ENCODE measurements at places on chromosomes 4 and X.
A peak's percentile ranks its signal among the peaks of the same experiment; 100 is the strongest.

DNA sequence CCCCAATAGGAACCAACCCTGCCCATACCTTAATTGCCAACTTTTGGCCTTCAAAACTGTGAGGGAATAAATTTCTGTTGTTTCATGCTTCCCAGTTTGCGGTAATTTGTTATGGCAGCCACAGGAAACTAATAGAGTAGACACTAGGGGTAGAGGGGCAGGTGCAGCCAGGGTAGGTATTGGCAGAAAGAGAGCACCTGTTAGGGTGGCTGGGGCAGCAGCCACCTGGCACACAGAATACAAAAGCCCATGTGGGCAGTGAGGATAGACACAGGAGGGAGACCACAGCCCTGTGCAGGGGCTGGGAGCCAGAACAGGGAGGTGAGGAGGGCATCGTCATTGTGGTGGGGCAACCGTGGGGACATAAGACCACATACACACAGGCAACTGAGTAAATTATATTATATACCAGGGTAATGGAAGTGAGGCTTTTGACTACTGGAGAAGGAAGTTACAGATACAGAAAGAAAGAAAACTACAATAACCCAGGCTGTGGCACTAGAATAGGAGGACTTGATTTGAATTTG is 28.2 kb downstream of the IRF2 start:
- DNase-seq: no peak

DNA sequence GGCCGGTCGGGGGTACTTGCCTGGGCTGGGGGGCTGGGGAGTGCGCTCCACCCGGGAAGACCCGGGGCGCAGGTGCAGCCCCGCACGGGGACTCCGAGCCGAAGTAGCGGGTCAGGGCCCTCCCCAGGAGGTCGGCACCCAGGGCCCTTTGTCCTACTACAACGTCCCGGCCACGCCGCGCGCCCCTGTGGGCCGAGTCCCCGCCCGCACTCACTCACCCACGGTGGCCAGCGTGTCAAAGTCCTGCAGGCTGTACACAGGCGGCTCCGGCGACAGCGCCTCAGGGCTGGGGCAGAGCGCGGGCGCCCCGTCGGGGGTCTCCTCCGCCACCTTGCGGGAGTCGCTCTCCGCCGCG is 602 bp downstream of the PRKX start:
- DNase-seq: no peak

GRCh38 chr4:184451726-184452125 is 22.6 kb downstream of the IRF2 start:
- DNase-seq: no peak

GRCh38 chr4:120977435-120977997 is 55.0 kb upstream of the PRDM5 start:
- DNase-seq: peak; percentile 71

GRCh38 chr4:156346959-156347385 is 393.3 kb upstream of the CTSO start:
- DNase-seq: no peak

DNA sequence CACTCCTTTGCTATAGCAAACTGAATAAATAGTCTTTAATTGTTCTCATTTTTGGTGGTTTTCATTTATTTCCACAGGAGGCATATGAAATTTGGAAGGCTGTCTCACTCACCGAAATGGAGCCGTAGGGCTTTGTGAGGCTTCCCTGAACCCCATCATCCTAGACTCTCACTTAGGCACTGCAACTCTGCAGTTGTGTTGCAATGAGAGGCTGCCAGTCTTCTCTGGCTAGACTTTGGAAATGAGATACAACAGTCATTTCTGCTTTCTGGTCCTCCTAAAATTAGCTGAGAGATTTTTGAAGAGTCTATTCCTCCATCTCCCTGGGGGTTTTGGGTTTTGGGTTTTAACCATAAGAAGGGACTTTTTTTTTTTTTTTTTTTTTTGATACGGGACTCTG is 146.5 kb downstream of the SH3BGRL start:
- DNase-seq: no peak

DNA sequence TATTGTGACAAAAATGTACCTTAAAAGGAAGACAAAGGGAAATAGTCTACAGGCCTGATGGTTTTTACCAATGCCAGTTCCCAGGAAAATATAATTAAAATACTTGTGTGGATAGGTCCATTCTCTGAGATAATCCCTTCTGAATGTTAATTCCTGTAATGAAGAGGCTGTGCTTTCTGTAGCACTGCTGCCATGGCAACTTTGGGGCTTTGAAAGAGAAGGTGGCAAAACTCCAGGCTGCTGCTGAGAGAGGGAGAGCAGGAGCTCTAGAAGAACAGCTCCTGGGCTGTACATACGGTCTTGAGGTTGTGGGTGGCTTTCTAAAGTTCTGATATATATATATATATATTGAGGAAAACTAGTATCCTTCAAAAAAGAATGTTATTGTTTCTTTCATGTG is 125.4 kb downstream of the PDLIM5 start:
- DNase-seq: no peak

- DNase-seq: no peak
Observed at GRCh38 chr4:5040856-5041620, 10.2 kb upstream of the STK32B start.

GRCh38 chrX:1387141-1387776 is 4.7 kb downstream of the SLC25A6 start:
- DNase-seq: no peak

GRCh38 chr4:76689145-76689817 is 208.7 kb downstream of the SOWAHB start:
- peak; percentile 53 for DNase-seq

DNA sequence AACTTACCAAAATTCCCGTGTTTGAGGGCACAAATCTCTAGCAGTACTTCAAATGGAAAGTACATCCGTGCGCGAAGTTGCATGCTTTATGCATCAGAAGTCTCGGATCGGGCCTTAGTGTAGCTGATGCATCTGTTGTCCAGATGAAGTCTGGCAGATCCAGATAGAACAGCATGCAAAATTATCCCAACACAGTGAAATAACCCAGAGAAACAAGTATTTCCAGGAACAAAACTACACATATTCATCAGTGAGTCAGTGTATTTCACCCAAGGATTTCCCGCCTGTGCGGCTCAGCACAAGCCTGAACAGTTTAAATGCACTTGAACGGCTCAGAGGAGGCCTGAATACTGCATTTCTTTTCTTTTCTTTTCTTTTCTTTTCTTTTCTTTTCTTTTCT is 27.4 kb upstream of the CLDN24 start:
- peak; percentile 72 for DNase-seq

DNA sequence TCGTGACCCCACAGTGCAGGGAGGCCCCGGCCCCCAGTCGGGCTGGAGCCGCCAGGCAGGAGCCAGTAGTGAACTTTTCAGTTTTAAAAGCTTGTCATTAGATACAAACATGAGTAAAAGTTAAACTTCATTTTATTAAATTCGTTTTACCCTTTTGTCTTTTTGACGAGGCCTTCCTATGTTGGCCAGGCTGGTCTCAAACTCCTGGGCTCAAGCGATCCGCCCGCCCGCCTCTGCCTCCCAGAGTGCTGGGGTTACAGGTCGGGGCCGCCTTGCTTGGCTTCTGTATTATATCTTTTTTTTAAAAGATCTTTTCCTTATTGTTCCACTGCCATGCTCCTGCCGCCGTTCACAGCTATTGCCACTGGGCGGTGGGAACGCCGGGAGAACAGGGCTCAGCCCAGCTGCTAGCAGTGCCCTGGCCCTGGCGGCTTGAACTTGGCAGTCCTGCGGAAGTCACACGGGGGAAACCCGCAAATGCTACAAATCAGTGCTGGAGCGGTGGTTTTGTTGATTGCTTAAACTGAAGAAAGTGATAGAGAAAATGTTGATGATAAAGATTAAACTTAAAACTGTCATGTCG is 968 bp upstream of the NELFA start:
- peak; percentile 71 for DNase-seq

GRCh38 chrX:41241962-41242361 is 92.0 kb upstream of the DDX3X start:
- DNase-seq: no peak

- DNase-seq: peak; percentile 4
Observed at GRCh38 chr4:78482281-78482680, 69.3 kb upstream of the ANXA3 start.

- DNase-seq: no peak
Observed at GRCh38 chr4:81607950-81608349, 136.2 kb upstream of the RASGEF1B start.

DNA sequence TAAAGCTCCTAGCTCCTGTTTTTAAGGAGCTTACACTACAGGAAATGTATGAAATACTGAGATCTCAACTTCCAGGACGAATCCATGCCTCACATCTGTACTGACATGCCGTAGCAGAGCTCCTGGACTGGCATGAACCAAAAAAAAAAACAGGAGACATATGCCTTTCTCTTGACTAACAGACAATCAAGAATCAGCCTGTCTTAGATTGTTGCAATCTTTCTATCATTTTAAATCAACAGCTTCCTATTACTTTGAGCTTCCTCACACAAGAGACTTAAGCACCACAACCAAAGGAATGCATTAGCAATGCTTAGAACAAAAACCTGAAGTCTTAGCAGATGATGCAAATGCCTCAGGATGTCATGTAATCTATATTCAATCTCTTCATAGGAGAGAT is 34.7 kb upstream of the AREG start:
- DNase-seq: peak; percentile 59

DNA sequence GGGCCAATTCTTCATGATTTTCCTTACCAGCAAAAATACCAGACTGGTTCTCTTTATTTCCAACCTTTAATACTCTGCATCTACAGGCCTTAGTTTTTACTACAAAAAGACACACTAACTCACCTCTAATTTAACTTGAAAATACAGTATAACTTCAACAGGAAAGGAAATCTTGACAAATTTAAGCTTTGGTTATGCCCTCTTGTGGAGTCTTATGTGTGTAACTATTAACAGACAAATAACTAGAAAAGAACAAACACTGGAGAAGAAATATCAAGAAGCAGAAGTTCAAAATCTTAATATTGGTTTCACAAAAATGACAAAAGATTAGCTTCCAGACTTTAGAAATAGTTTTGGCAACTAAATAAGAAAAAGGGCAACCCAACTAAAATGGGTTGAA is 33.0 kb downstream of the PPA2 start:
- peak; percentile 19 for DNase-seq

GRCh38 chr4:71538528-71538927 is 199.7 kb downstream of the SLC4A4 start:
- DNase-seq: no peak

- DNase-seq: peak; percentile 49
Observed at GRCh38 chrX:70026112-70026850, 23.5 kb downstream of the AWAT2 start.

- no peak for DNase-seq
Observed at GRCh38 chrX:31228909-31229308, 157.1 kb upstream of the FTHL17 start.

DNA sequence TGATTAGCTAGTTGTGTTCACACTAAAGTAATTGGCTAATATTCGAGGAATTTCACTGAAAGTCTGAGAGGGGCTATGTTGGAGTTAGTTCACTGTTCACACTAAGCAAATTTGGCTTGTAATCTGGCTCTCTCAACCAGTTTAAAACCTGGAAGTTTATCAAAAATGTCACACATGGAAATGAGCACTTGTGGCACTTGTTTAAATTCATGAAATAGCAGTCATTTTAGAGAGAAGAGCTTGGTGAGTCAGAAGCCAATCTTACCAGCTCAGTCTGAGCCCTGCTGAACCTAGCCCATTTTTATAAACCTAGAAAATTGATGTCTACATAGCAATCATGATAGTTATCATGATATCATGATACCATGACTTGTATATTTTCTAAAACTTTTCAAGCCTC is 90.7 kb upstream of the JADE1 start:
- DNase-seq: peak; percentile 24

DNA sequence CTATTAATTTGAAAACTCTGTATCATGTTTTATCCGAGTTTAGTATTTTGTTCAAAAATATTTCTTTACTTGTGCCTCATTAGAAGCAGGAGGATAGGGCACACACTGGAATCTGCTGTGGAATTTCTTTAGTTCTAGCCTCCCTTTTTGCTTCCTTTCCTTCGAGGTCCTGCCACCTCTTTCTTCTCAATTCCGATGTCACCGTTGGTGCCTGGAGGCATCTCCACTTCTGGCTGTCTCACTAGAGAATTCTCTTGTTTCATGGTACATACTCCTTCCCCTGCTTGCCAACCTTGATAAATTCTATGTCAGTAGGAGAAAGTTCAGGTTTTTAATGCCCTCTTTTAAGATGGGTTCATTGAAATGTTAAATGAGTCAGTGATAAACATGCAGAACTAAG is 140.1 kb downstream of the ANK2 start:
- no peak for DNase-seq

GRCh38 chr4:4791299-4792111 is 68.0 kb upstream of the MSX1 start:
- DNase-seq: no peak

DNA sequence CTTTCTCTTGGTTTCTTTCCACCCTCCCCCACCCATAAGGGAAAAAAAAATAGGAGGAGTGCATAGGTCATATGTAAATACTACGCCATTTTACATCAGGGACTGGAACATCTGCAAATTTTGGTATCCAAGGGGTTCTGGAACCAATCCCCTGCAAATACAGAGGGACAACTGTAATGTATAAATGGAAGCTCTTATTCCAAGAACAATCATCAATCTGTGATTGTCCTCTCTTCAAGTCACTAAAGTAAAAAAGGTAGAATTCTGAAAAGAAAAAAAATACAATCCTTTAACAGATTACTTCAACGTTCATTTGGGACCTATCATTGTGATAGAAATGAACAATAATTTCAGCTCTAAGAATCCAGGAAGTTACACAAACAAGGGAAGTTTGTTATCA is 13.6 kb downstream of the PPA2 start:
- DNase-seq: no peak

DNA sequence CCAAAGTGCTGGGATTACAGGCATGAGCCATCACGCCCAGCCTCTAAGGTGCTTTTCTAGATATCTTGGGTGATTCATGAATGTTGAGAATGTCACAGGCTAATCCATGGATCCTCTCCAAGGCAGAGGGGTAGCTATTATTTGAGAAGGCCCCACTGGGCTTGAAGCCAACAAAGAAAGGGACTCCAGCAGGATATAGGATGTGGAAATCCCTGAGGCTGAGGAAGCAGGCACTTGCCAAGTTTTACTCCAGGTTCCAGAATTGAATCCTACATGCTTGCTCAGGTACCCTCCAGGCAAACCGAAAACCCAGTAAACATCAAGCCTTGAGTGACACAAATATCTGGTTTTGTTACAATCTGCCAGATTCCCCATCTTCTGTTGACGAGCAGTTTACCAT is 15.8 kb downstream of the NLGN3 start:
- DNase-seq: no peak

DNA sequence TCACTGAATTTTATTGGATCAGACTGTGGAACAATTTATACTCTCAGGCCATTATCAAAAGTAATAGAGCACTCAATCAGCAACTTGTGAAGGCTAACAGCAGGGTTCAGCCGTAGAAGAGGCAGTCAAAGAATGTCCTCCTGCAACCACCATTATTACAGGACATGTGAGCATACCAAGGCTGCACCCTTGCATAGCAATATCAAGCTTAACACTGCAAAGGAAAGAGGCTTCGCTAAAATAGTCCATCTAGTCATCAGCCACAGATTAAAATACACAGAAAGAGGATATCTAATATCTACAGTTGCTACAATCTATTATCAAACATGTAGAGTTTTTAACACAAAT is 42.9 kb upstream of the TMPRSS11B start:
- no peak for DNase-seq

- DNase-seq: no peak
Observed at GRCh38 chr4:16039139-16039538, 44.7 kb downstream of the PROM1 start.

- DNase-seq: no peak
Observed at GRCh38 chr4:18454349-18454748, 432.8 kb upstream of the LCORL start.
